ENCODE measurements at places on chromosomes 6 and 20. TPM values are rescaled to one million over a fixed set of nuclear protein-coding genes. Genes with fewer than 3 reads are reported as not detected.

The DCDC2 gene
- not detected for total RNA-seq

The HLA-DOA gene
- not detected for total RNA-seq

The TGIF2 gene
- total RNA-seq, result 9.7 TPM

DNA sequence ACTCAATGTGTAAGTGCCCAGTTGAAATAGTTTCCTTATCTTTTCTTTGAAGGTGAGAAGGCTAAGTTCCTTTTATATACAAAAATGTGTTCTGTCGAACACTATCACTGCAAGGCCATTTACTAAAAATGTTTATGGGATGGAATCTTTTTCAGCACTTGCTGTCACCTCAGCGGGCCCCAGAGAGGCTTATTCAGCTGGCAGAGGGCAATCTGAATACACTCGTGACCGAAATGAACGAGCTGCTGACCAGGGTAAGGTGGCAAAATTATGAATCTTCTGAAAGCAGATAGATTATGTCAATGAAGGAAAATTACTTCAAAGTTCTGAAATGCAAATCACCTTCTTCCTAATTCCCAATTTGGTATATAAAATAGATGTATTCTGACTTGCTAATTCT is 340.2 kb downstream of the ARHGAP18 start:
- DNase-seq, result no peak

GRCh38 chr20:63935447-63935846 is 20.8 kb downstream of the UCKL1 start:
- no peak for DNase-seq

DNA sequence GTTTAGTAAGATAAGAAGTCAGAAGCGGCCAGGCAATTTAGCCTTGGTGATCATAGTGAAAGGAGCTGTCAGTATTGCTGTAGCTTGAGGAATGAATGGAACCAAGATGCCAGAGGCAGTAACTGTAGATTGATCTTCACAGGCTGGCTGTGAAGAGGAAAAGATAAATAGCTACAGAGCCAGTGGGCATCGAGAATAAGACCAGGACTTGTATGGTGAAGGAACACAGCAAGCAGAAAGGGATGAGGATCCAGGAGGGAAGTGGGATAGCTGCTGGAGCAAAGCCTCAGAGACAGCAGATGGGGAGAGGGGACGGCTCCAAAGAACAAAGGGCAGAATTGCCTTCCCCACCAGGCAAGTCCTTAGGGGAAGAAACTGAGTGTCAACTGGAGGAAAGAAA is 294.4 kb upstream of the PLN start:
- DNase-seq, result no peak

All from MCF 10A (cell line).